NCI-H2171 (cell line): ENCODE measurements at places on chromosomes 7 and 10.

DNA sequence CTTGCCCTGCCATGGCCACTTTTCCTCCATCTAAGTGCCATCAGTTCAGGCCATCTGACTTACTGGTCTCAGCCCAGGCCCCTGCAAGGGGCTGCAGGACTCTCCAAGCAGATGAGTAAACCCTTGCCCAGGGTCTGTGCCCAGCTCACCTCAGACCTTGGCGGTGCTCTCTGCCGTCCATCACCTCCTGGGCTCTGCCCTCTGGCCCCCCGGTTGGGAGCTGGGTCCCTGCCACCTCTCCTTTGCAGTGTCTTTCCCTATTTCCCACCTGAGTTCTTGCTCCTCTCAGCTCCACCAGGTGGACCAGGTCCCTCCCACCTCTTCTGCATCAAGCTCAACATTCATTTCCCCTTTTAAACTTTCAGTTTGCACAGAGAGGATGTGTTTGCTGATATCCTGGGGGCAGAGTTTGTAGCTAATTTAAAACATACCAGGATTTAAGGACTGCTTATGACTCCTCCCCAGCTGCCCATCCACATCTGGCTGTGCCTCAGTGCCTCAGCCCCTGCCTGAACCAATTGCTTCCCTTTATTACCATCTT lies 135.5 kb downstream of the SLIT1 start:
- no peak for DNase-seq

- DNase-seq = no peak
Measured at GRCh38 chr10:60965696-60966095, 21.7 kb upstream of the RHOBTB1 start.

DNA sequence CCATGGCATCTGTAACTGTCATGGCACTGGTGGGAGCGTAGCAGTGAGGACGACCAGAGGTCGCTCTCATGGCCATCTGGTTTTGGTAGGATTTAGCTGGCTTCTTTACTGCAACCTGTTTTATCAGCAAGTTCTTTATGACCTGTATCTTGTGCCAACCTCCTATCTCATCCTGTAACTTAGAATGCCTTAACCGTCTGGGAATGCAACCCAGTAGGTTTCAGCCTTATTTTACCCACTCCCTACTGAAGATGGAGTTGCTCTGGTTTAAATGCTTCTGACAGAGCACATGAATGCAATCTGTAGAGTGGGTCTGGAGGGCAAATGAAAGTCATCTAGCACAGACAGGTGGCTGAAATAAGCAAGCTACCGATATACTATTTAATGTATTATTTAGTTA lies 55.3 kb upstream of the OPN4 start:
- DNase-seq = no peak

GRCh38 chr7:93516834-93517233 lies 57.7 kb downstream of the CALCR start:
- DNase-seq = no peak
